Uterus (tissue), 4 donors: ENCODE measurements at places on chromosomes 11 and 22.

- H3K4me1 ChIP-seq, result no peaks in the 10 kb centered on the region
- H3K4me3 ChIP-seq, result peak overlapping the region; percentile 70
- H3K27ac ChIP-seq, result peak overlapping the region; percentile 59
- H3K27me3 ChIP-seq, result no peaks in the 10 kb centered on the region
- DNase-seq, result peak; percentile 31
These were observed 866 bp downstream of the EXPH5 start for GRCh38 chr11:108592591-108593213.

DNA sequence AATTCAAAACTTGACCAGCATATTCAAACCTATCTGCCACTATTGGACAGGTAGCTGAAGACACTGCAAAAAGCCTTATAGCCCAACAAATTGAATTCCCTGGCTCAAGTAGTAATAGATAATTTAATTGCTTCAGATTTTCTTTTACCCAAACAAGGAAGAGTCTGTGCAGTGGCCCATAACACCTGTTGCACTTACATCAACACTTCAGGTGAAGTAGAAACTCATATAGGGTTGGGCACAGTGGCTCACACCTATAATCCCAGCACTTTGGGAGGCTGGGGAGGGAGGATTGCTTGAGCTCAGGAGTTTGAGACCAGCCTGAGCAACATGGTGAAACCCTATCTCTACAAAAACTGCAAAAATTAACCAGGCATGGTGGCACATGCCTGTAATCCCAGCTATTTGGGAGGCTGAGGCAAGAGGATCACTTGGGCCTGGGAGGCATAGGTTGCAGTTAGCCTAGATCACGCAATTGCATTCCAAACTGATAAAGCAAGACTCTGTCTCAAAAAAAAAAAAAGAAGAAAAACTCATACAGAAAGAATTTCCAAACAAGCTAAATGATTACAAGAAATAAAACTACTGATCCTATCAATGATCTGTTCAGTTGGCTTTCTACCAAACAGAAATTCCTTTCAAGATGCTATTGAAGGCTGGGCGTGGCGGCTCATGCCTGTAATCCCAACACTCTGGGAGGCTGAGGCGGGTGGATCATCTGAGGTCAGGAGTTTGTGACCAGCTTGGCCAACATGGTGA lies 9.5 kb downstream of the FOLR3 start:
- no peaks in the 10 kb centered on the region for H3K36me3 ChIP-seq
- DNase-seq, result no peak
- H3K27ac ChIP-seq, result no peak overlapping the region
- no peaks in the 10 kb centered on the region for H3K4me1 ChIP-seq

DNA sequence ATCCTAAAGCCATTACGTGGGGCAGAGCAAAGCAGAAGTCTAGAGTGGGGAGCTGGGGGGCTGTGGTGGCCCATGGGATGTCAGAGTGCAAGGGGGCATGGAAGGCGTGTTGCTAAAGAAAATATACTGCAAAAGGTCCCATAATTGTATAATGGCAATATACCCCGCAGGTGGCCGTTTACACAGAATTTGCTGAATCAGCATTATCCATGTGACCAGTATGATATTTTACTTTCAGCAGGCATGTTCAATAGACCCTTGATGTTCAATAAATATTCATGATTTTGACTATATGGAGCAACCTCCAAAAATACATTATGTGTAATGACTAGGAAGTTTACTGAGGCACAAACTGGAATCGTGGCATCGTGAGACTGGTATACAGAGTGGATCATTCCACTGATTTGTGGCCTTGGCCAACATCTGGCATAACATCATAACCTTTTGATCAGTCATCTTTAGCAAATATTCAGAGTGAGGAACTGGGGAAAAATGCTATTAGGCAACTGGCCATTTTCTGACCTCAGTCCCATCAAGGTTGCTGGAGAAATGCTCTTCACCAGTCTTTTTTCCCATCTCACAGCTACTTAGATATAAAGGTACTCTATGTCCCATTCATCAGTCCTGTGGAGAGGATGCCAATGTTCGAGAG lies 29.3 kb upstream of the PPP2R1B start:
- H3K36me3 ChIP-seq, result no peaks in the 10 kb centered on the region
- H3K4me1 ChIP-seq, result no peaks in the 10 kb centered on the region
- no peak for DNase-seq
- H3K4me3 ChIP-seq, result no peak overlapping the region
- no peak overlapping the region for H3K27ac ChIP-seq
- no peaks in the 10 kb centered on the region for H3K27me3 ChIP-seq

DNA sequence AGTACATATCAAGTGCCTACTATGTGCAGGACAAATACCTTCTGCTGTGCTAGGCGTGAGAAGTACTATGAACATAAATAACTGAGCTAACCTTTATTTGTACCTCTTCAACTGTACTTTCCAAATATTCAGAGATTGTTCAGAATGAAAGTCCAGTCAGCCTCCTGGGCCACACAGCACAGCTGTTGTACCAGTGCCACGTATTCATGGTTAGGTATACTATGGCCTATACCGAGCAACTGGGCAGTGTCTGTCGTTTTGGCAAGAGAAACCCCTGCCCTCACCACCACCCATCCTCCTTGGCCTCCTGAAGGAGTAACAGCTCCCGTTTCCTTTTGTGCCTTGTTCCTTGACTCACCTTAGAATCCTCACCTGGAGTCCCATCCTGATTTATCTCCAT lies 53.0 kb downstream of the RASSF10 start:
- H3K4me3 ChIP-seq, result no peak overlapping the region
- H3K27ac ChIP-seq, result no peak overlapping the region
- no peaks in the 10 kb centered on the region for H3K4me1 ChIP-seq
- no peak for DNase-seq

GRCh38 chr11:119056421-119056999 lies 495 bp downstream of the HYOU1 start:
- H3K27me3 ChIP-seq, result no peaks in the 10 kb centered on the region
- H3K4me3 ChIP-seq, result peak overlapping the region; percentile 61
- peaks cover 4% of the 10 kb centered on the region for H3K4me1 ChIP-seq
- DNase-seq, result no peak
- no peaks in the 10 kb centered on the region for H3K36me3 ChIP-seq

DNA sequence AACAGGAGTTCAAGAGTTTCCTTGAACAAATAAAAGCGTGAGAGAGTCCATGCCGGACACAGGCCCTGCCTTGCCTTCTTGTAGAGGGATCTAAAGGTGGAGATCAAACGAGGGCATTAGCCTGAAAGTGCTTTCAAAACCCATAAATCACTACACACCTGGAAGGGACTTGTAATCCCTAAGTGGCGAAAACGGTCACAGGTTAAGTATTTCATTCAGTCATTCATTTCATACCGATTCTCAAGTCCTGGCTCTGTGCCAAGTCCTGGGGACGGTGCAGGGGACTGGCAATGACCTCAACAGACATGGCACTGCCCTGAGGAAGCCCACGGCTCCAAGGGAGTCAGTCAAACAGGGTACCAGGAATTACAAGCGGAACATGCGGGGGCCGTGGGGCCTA lies 26.6 kb downstream of the ELFN2 start:
- no peak for DNase-seq
- no peaks in the 10 kb centered on the region for H3K27me3 ChIP-seq
- no peaks in the 10 kb centered on the region for H3K4me1 ChIP-seq
- H3K4me3 ChIP-seq, result no peak overlapping the region
- H3K36me3 ChIP-seq, result no peaks in the 10 kb centered on the region
- no peak overlapping the region for H3K27ac ChIP-seq

GRCh38 chr11:71548120-71548519 lies at the start of gene KRTAP5-9:
Gene KRTAP5-9 (plus strand): TSS chr11:71548420. CDS start chr11:71548658, 238 bp downstream.
- no peaks in the 10 kb centered on the region for H3K4me1 ChIP-seq
- no peaks in the 10 kb centered on the region for H3K27me3 ChIP-seq
- no peak within 1 kb of the TSS for H3K4me3 ChIP-seq
- H3K27ac ChIP-seq, result no peak within 1 kb of the TSS

DNA sequence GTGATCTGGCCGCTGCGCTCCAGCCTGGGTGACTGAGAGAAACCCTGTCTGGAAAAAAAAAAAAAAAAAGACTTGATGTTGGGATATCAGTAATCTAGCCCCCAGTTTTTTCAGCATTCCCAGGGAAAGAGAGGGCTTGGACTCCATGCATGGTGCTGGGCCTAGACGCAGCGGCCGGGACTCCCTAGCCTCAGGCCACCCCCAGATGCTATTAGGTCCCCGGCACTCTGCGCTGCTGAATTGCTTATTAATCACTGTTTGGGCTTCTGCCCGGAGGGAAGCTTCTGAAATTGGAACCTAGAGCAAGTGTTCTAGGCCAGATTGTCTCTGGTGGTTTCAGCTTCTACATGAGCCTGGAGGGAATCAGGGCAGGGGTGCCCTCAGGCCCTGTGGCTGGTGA lies 39.0 kb downstream of the SLCO2B1 start:
- no peaks in the 10 kb centered on the region for H3K27me3 ChIP-seq
- H3K4me3 ChIP-seq, result no peak overlapping the region
- no peak for DNase-seq
- no peak overlapping the region for H3K27ac ChIP-seq
- H3K36me3 ChIP-seq, result no peaks in the 10 kb centered on the region
